ENCODE measurements at places on chromosomes 6 and 20.

- DNase-seq = peak; percentile 1
These were observed 124.3 kb upstream of the MLIP start for GRCh38 chr6:53986721-53987521.

GRCh38 chr6:15453186-15453585 lies 207.3 kb downstream of the JARID2 start:
- no peak for DNase-seq

GRCh38 chr6:135566311-135567068 lies 69.0 kb upstream of the AHI1 start:
- no peak for DNase-seq

GRCh38 chr6:20837189-20837588 lies 302.9 kb downstream of the CDKAL1 start:
- no peak for DNase-seq

DNA sequence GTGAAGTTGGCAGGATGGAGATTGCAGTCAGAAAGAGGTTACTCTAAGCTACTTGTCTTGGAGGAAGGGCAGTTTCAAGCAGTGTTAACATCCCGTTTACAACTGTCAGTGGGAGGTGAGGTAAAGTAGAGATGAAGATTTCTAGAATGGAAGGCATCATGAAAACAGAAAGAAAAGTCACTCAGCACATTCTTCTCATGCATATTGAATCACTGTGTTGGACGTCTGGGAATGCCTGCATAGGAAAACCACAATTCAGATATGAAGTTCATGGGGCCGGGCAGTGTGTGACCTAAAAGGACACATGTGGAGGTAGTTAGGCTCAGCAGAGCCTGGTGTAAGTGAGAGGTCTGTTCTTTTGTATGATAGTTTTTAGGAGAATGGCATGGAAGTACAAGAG lies 73.5 kb upstream of the LAMP5 start:
- DNase-seq = no peak

- peak; percentile 71 for DNase-seq
These were observed 9.2 kb downstream of the TP53INP2 start for GRCh38 chr20:34713194-34713943.

- DNase-seq = no peak
These were observed 134.6 kb downstream of the SYNE1 start for GRCh38 chr6:152502421-152503188.

- DNase-seq = no peak
These were observed 8.5 kb downstream of the CD164 start for GRCh38 chr6:109373762-109374161.

- no peak for DNase-seq
These were observed 35.0 kb downstream of the TSPYL4 start for GRCh38 chr6:116218866-116219265.

DNA sequence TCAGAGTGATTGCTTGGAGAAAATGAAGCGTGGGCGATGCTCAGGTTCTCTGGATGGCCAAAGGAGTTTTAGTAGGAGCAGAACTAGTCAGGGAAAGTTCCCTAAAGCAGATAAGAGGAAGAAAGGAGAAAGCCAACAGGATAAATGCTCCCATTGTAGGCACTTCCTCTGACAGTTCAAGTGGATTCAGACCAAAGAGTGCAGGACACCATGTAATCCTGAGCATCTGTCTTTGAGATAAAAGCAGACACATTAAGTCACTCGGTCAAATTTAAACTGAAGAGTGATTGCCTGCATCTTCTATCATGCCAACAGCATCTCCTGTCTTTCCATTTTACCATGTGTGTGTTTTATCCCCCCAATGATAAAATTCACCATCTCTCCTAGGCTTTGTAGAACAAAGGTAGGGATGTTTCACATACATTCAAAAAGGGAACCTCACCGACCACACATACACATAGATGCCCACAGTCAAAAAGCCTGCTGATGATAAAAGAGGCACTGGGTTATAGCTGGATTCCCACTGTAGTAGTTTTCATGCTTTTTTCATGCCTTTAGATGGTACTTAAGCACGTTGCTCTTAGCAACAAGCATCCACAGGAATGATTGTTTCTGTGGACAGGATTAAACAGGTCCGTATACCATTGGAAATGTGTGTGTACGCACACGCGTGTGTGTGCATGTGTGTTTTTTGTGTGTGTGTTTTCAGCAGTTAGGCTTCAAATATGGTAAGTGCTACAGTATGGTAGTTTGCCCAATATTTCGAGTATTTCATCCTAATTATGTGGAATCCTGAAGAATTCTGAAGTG lies 7.0 kb downstream of the GRIK2 start:
- no peak for DNase-seq

GRCh38 chr6:14738933-14739332 lies 506.9 kb upstream of the JARID2 start:
- peak; percentile 43 for DNase-seq

DNA sequence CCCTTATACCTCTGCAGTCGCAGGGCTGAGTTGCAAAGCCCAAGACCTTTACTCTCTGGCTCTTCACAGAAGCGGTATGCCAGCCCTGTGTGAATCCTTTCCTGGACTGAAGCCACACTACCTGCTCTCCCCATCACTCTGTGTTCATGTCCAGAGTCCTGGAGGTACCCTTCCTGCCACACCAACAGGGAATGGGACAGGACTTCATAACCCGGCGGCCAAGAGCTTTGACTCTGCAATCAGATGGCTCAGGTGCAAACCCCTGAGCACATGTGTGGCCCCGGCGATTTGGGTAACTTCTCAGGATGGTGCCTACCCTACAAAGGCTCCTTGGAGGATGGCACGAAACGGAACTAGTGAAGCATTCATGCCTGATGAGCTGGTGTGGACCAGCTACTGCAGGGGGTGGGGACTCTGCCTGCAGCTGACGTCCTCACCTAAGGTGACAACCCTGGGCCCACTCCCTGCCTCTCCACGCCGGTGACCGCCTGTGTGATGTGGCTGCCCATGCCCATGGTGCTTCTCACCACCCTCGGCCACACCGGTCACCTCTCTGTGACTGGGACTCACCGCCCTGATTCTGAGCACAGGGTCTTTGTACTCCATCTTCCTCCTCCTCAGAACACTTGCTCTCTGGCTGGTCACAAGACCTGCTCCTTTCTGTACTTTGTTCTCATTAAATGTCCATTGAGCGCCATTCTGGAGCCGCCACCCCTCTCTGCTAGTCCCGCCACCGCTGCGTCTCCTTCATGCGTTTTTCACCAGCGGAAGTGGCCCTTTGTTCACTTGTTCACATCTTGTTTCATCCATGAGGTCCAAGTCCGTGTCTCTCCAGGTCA lies 116.7 kb downstream of the SULF2 start:
- no peak for DNase-seq

DNA sequence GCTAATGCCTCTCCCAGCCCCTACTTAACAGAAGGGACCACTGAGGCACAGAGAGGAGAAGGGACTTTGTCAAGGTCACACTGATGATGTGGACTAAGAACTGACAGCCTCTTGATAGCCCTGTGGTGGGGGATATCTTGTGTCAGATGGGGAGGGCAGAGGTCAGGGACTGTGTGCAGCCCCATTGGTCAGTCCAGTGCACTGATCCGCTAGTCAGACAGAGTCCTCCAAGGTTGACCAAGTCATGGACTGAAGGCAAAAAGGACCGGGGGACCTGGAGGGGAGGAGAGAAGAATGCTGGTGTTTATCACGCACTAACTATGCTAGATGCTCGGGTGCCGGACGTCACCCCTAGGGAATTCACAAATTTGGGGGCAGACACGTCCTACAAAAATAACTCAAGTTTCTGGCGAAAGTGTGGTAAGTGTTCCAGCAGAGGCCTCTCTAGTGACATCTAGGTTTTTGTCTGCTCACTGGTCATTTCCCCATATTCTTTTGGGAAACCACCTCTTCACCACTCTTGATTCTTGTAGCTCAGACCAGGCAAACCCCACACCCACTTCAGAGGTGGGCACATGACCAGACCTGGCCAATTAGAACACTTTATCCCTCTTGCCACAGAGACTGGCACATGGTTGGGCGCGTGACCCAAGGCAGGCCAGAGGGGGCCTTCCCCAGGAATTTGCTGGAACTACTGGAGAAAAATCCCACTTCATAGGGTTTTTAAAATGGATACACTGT lies 21.0 kb downstream of the TCF15 start:
- peak; percentile 32 for DNase-seq

DNA sequence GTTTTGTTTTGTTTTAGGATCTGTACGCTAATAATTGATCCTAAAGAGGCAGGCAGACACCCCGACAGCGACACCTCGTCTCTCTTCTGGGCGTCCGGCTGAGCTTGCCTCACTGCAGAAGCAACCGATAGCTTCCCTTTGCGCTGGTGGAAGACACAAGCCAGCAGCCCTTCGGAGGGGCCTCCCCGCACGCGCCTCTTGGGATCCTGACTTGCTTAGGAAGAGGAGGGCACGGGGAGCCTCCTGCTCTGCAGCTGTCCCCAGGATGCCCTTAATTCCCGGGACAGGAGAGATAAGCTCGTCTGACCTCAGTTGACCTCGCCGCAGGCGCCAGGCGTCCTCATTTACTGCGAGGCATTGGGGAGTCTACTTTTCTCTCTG lies 94.0 kb downstream of the CD83 start:
- DNase-seq = peak; percentile 61

- DNase-seq = peak; percentile 15
These were observed 238.1 kb downstream of the RNGTT start for GRCh38 chr6:88725111-88725975.

- DNase-seq = peak; percentile 90
These were observed 818 bp upstream of the MDGA1 start for GRCh38 chr6:37698264-37699137.

DNA sequence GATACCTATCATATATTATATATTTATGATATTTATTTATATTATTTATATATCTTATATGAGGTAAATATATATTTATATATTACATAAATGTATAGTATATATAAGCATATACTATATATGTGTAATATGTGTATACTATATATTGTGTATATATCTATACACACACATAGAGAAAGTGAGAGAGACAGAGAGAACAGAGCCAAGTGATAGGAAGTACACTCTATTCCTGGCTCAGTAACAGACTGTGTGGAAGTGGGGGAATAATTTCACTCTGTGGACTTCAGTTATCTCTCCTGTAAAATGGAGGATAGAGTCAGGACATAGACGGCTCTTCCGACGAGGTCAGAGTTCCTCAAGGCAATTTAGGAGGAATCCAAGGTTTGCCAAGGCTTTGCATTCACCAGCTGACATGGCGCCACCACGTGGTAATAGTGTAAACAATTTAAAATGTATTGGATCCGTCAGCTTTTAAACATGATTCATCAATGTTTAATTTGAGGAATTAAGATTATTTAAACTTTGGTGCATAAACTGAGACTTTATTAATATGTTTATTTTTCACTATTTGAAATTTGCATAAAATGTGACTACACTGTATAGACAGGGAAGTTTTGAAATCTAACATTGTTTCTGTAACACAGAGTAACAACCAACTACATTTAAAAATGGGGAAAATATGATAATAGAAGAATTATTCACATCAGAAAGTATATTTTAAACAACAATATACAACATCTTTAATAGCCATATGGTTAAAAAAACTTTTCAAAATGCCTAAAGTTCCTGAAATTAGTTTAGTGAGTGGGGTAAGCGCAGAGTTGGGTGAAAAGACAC lies 75.4 kb upstream of the TMEM244 start:
- DNase-seq = no peak

DNA sequence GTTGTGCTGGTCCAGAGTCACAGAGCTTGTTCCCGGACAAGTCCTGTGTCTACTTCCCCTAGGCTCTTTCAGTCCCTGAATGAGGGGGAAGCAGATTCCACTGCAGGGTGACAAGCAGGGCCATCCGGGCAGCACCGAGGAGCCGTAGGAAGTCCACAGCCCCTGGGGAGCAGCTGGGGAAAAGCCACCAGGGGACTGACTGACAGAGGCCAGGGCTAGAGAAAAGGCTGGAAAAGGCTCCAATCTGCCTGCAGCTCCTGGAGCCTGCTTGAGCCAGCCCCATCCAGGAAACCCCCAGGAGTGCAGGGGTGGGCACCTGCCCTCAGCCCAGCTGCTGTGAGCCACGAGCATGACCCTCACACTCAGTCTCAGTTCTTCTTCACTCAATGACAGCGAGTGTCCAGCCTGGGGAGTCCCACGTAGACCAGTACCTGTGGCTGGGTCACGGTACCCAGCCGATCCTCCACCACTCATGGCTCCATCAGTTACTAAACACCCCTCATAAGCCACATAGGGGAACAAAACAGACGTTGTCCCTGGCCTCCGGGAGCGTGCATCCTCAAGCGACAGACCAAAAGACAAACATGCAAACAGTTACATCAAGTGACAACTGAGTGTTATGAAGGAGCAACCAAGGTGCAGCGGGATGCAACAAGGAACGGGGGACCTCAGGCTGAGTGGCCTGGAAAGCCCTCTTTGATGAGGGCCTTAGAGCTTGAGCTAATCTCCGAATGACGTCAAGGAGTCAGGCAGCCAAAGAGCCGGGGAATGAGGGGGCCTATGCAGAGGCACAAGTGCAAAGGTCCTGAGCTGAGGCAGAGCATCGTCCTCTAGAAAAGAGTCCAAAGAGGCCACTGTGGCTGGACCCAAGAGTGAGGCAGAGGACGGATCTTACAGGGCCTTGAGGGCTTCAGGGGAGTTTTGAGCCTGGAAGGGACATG lies 24.8 kb upstream of the VSTM2L start:
- no peak for DNase-seq

GRCh38 chr6:46263707-46264086 lies 92.9 kb upstream of the ENPP5 start:
- DNase-seq = no peak

DNA sequence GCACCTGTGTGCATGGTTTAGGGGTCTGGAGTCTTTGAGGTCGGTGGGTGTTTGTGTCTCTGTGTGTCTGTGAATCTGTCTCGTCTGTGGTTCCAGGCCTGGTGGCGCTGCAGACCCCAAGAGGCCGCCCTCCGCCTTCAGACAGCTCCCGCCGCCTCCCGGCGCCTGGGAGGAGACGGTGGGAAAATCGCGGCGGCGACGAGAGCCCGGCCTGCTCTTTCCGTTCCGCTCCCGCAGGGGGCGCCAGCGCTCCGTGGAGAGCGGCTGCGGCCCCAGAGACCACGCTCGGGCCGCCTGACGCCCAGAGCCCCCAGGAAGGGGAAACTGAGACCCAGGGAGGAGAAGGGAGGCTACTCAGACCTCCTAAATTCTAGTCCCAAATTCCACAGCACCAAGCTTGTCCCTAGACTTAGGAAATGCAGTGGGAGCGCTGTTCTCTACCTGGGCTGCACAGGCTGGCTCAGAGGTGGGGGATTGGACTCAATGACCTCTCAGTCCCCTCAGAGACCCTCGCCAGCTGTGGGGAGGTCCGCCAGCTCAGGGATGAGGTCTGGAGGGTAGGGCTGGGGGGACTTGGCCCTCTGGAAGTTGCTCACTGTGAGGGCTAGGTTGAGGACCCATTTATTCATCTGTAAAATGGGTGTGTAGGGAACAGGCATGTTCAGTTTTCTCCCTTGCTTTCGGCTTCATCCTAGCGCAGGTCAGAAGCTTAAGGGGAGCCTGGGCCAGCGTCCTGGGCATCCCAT lies 36.9 kb upstream of the BLCAP start:
- peak; percentile 90 for DNase-seq

DNA sequence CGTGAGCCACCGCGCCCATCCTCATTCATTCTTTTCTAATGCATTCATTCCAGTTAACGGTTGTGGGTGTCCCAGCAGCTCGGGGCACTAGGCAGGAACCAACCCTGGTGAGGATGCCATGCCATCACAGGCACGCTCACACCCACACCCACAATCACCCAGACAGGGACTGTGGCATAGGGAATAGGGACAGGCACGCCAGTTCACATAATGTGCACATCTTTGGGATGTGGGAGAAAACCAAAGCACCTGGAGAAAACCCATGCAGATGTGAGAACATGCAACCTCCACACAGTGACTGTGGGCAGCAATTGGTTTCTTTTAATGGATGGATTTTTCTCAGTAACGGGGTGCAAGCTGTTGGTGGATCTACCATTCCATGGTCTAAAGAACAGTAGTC lies 64.3 kb downstream of the IRF4 start:
- DNase-seq = no peak

All from SK-N-SH (cell line).